ENCODE measurements at places on chromosomes 12 and 14. TPM values are rescaled to one million over a fixed set of nuclear protein-coding genes. Genes with fewer than 3 reads are reported as not detected.

Gene C1QL4
- polyA plus RNA-seq = not detected

DNA sequence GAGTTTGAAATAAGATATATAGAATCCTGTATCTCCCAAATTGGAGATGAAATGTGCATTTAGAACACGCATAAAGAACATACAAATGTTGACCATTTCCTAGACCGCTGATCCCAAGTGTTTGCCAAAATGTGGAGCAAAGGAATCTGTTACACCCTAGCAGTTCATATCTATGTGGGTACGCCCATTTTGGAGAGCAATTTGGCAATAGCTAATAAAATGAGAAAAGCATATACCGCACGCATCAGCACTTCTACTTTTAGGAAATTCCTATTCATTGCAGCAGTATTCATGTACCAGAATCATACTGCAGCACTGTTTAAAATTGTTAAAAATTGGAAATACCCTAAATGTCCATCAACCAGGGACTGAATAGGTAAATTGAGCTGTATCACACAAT lies 937.8 kb downstream of the BCL11B start:
- DNase-seq = no peak
- no peaks in the 10 kb centered on the region for H3K27me3 ChIP-seq
- H3K4me1 ChIP-seq = no peaks in the 10 kb centered on the region
- H3K4me3 ChIP-seq = no peak overlapping the region

Gene ANO4
- polyA plus RNA-seq = not detected

GRCh38 chr14:62956413-62956812 lies 88.8 kb downstream of the KCNH5 start:
- DNase-seq = no peak
- no peaks in the 10 kb centered on the region for H3K36me3 ChIP-seq
- no peak overlapping the region for H3K4me3 ChIP-seq
- H3K27me3 ChIP-seq = no peaks in the 10 kb centered on the region

Gene LIN7A
- not detected for polyA plus RNA-seq

- DNase-seq = no peak
- H3K36me3 ChIP-seq = no peaks in the 10 kb centered on the region
- no peak overlapping the region for H3K27ac ChIP-seq
- H3K4me1 ChIP-seq = no peaks in the 10 kb centered on the region
- no peaks in the 10 kb centered on the region for H3K27me3 ChIP-seq
- no peak overlapping the region for H3K4me3 ChIP-seq
Measured at GRCh38 chr12:27620121-27620520, 76.1 kb upstream of the REP15 start.

DNA sequence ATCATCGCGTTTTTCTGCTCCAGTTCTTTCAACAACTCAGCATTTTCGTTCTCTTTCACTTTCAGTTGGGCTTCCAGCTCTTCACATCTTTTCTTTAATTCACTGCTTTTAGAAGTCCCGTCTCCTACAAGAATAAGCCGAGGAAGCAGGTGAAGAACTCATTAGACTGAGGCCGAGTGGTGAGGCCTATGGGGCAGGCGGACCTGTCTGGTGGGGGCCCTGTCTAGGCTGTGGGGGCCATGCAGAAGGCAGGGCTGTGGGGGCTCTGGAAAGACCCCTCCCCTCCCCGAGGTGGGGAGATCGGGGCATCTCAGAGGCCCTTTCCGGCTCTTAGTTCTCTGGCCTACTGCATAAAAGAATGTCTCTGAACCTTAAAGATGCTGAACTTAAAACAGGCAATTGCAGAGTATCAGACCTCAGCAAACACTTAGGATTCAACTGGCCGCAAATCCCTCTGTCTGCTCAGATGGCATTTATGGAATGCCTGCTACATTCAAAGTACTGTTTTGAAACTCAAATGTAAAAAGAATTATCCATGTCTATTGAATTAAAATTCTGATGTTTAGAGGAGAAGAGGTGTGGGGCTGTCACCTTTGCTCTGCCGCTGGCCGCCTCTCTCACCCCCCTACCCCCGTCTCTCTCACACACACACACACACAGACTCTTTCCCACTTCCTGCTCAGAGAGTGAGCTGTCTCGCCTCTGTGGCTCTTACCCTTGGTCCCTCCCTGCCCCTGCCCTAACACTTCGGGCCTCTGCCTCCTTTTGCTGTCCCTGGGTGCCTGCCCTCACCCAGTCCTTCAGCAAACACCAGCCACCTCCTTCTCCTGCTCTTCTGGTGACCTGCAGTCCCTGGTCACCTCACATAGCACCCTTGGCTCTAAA lies 34.7 kb downstream of the CCDC92 start:
- H3K27ac ChIP-seq = peak overlapping the region; percentile 68
- H3K27me3 ChIP-seq = no peaks in the 10 kb centered on the region
- H3K36me3 ChIP-seq = peaks cover 33% of the 10 kb centered on the region

Gene POTEG
- not detected for polyA plus RNA-seq

DNA sequence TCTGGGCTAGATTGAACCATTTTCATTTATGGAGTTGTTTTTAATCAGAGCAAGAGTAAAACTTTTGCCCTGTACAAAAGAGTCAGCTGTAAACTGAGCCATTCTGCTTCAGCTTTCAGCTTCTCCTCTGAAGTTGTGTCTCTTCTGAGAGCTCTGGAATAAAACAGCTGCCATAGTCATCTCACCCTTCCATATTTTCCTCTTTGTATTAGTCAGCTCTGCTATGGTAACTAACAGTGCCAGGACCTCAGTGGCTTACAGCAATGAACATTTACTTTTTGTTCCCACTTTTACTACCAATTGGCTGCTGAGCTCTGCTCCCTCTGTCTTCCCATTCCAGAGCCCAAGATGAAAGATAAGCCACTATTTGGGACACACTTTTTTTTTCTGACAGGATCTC lies 178.5 kb downstream of the DAD1 start:
- H3K4me3 ChIP-seq = no peak overlapping the region
- H3K27ac ChIP-seq = no peak overlapping the region
- no peaks in the 10 kb centered on the region for H3K4me1 ChIP-seq
- DNase-seq = no peak

Gene ITGA7
- not detected for polyA plus RNA-seq

Gene P2RX2
- polyA plus RNA-seq = not detected

Gene CELA1
- polyA plus RNA-seq = 3.8 TPM

Gene ACSS3
- not detected for polyA plus RNA-seq

DNA sequence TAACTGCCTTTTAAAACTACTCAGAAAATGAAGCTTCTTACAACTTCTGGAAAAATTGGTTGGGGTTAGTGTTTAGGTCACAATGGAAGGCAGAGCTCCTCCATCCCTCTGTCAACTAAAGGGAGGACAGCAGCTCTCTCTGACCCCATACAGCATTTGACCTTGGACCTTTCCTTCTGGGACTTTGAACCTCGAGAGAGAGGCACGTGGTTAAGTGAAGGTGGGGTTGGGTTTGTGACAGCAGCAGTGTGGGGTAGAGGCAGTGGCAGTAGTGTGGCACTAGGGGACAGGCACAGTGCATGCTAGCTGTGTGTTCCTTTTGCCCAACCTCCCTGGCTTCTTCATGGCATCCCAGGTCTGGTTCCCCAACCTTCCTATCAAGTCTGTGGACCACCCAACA lies 9.4 kb upstream of the C12orf75 start:
- H3K27me3 ChIP-seq = no peaks in the 10 kb centered on the region
- DNase-seq = no peak
- no peak overlapping the region for H3K4me3 ChIP-seq
- no peaks in the 10 kb centered on the region for H3K36me3 ChIP-seq
- no peaks in the 10 kb centered on the region for H3K4me1 ChIP-seq

Gene KIAA0586
- polyA plus RNA-seq = 29.2 TPM

DNA sequence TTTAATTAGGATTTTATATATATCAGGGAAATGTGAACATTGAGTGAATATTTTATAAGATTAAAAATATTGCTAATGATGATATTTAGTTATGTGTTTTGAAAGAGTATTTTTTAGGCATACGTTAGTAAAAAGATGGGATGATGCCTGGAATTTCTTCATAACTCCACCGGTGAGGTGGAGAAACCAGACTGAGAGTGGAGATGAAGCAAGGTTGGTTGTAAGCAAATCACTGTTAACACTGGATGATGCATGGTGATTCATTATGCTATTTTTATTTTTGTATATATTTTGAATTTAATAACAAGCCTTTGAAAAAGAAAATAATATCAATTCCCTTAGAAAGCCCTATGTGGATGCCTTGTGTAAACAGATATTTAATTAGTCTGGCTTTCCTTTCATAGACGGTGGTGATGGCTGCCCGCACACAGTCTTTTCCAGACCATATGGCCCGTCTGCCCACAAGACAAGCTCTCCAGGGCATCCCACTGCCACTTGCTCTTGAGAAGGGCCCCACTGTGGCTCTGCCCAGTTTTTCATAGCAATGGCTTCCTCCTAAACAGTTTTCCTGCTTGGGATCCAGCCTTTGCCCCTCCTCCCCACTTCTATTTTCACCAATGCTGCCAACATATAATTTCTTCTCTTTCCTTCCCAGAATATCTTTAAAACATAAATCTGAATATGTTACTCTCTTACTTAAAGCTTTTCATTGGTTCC lies 95.4 kb downstream of the HELB start:
- no peak overlapping the region for H3K27ac ChIP-seq
- H3K4me1 ChIP-seq = peaks cover 15% of the 10 kb centered on the region
- no peaks in the 10 kb centered on the region for H3K36me3 ChIP-seq
- no peaks in the 10 kb centered on the region for H3K27me3 ChIP-seq

Gene SRRM4
- polyA plus RNA-seq = not detected

DNA sequence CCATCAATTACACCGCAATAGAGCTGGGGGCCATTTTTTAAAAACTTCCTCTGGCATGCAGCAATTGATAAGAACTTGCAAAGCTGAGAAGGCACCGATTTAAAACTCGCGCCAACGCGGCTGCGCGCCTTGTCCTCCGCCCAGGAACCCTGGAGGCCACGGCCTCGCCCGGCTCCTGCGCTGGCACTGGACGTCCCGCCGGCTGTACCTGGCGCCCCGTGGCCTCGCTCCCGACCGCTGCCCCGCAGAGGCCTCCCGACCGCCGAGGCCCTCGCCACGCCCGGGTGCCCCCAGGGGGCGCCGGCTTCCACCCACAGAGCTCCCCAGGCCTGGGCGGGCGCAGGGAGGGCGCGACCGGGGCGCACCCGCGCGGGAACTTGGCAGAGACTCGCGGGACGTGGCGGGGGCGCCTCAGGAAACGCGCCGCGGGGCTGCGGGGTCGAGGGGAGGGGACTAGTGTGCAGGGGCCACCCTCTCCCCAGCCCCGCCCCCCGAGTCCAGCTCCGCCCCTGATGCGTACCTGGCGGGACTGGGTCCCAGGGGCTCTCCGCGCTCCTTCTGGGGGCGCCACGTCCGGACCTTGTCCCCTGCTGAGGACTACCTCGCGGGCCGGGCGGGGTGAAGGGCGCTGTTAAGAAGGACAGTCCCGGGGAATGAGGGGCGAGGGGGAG lies 65.7 kb downstream of the TNFAIP2 start:
- DNase-seq = peak; percentile 9
- no peak overlapping the region for H3K4me3 ChIP-seq
- H3K27me3 ChIP-seq = no peaks in the 10 kb centered on the region
- H3K27ac ChIP-seq = no peak overlapping the region
- H3K36me3 ChIP-seq = no peaks in the 10 kb centered on the region
- H3K4me1 ChIP-seq = no peaks in the 10 kb centered on the region

GRCh38 chr14:92040431-92041051 lies 682 bp upstream of the TRIP11 start:
- peak overlapping the region; percentile 86 for H3K4me3 ChIP-seq
- H3K27ac ChIP-seq = peak overlapping the region; percentile 84
- no peaks in the 10 kb centered on the region for H3K36me3 ChIP-seq

- no peaks in the 10 kb centered on the region for H3K27me3 ChIP-seq
- H3K27ac ChIP-seq = no peak overlapping the region
- no peaks in the 10 kb centered on the region for H3K4me1 ChIP-seq
- no peak for DNase-seq
- H3K4me3 ChIP-seq = no peak overlapping the region
- H3K36me3 ChIP-seq = peaks cover 47% of the 10 kb centered on the region
Measured at GRCh38 chr14:77746064-77746702, 14.8 kb downstream of the SNW1 start.

Gene SLC7A8
- 4.0 TPM for polyA plus RNA-seq

GRCh38 chr12:117580718-117581062 lies 219.3 kb upstream of the NOS1 start:
- no peak overlapping the region for H3K4me3 ChIP-seq
- H3K36me3 ChIP-seq = no peaks in the 10 kb centered on the region
- H3K27ac ChIP-seq = no peak overlapping the region
- peaks cover 3% of the 10 kb centered on the region for H3K27me3 ChIP-seq
- H3K4me1 ChIP-seq = no peaks in the 10 kb centered on the region
- no peak for DNase-seq

- H3K27ac ChIP-seq = no peak overlapping the region
- DNase-seq = no peak
- no peaks in the 10 kb centered on the region for H3K27me3 ChIP-seq
- no peak overlapping the region for H3K4me3 ChIP-seq
- H3K4me1 ChIP-seq = no peaks in the 10 kb centered on the region
Measured at GRCh38 chr14:96146131-96146771, 58.4 kb upstream of the BDKRB2 start.

- no peak for DNase-seq
- H3K27me3 ChIP-seq = no peaks in the 10 kb centered on the region
- H3K4me1 ChIP-seq = no peaks in the 10 kb centered on the region
- H3K36me3 ChIP-seq = no peaks in the 10 kb centered on the region
Measured at GRCh38 chr12:131919366-131920156, 9.5 kb upstream of the PUS1 start.

Gene CLEC4A
- 0.59 TPM for polyA plus RNA-seq

Gene ACSM4
- not detected for polyA plus RNA-seq

All from naive thymus-derived CD4-positive, alpha-beta T cell (primary cell).